ENCODE measurements at places on chromosomes 4 and X.

DNA sequence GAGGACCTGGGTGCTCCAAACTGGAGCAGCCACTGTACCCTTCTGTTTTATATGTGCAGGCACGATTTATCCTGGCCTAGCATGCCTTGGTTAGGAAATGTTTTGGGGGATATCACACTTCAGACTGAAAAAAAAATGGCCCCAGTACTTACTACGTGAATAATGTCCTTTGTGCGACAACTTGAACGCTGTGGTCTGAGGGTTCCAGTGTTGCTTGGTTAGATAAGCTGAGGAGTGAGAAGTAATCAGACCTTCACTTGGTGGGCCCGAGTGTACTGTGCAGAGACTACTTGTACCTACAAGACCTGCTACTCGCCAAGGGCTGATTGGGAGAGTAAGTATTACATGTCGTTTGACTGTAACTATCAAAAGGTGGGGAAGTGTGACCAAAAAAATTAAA lies 678 bp downstream of the DNAAF6 start:
- no peak for DNase-seq

GRCh38 chr4:101355246-101355645 lies 7.9 kb upstream of the PPP3CA start:
- no peak for DNase-seq

DNA sequence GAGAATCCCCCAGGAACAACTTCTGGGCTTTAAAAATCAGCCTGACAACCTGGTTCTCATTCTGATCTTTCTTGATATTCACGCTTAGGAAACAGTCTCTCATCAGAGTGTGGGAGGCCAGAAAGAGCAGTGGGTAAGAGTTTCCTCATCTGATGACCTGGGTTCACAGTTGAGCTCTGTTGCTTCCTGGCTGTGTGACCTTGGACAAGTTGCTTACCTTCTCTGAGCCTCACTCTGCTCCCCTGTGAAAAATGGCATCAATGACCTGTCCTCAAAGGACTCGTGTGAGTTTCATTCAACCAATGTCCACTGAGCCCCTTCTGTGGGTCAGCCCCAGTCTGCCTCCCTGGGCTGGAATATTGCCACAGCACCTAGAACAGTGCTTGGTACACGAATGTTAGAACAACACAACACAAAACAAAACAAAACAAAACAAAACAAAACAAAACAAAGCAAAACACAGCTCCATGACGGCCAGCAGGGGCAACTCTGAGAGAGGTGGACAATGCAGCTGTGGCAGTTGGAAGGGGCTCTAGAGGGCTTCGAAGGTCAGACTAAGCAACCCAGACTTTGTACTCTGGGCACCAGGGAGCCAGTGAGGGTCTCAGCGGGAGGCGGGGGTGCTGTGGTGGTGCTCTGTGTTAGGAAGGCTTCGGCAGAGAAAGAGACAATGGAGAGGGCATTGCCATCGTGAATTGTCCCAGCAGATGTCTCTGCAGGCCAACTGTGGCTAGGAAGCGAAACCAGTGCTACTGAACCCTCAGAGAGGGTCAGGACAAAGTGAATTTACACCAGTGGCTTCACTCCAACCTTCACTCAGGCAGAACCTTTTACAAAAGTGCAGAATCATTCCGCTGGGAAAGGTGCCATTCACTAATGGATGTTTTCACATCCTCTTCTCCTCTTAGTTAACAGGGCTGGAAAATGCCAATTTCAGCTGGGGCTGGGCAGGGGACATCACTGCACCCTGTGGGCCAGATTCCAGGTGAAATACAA lies 14.3 kb upstream of the C4orf50 start:
- peak; percentile 2 for DNase-seq

DNA sequence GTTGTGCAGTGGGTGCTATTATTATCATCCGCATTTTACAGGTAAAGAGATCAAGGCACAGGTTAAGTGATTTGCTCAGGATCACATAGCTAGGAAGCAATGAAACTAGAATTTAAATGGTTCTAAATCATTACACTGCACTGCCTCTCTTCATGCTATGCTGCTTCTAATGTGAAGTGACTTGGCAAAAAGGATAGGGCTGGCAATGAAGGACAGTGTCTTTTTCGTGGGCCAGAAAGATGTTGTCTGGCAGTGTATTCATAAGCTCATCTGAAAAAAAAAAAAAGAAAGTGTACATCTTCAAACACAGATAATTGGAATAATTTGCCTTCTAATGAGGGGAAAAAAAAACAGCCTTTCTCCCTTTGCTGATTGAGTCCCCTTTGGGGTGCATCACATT lies 132.2 kb upstream of the FUNDC1 start:
- no peak for DNase-seq

DNA sequence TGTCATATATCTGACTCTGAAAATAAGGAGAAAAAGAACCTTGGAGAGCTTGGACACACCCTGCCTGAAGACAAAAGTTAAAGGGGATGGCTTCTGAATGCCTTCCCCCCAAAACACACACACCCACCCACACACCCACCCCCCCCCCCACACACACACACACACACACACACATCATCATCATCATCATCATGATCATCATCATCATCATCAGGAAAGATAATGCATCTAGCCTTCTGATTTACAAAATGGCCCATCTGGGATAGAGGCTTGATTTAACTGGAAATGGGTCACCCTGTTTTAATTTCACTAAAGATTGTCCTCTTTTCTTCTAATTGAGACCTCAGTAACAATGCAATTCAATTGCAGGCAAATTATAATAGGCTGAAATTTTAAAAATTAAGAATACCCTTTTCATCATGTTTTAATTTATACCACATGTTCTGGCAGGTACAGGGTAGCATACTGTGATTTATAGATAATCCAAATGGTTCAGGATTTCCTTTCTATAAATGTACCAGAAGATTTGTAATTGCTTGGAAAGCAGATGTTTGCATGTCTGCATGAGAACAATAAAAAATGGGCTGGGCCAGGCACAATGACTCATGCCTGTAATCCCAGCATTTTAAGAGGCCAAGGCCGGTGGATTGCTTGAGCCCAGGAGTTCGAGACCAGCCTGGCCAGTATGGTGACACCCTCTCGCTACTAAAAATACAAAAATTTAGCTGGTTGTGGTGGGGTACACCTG lies 56.5 kb downstream of the TRIM2 start:
- peak; percentile 88 for DNase-seq
